ENCODE measurements at places on chromosomes 11 and 22. TPM values are rescaled to one million over a fixed set of nuclear protein-coding genes. Genes with fewer than 3 reads are reported as not detected.

GRCh38 chr22:29050457-29050856 is 11.2 kb downstream of the C22orf31 start:
- no peak for DNase-seq

DNA sequence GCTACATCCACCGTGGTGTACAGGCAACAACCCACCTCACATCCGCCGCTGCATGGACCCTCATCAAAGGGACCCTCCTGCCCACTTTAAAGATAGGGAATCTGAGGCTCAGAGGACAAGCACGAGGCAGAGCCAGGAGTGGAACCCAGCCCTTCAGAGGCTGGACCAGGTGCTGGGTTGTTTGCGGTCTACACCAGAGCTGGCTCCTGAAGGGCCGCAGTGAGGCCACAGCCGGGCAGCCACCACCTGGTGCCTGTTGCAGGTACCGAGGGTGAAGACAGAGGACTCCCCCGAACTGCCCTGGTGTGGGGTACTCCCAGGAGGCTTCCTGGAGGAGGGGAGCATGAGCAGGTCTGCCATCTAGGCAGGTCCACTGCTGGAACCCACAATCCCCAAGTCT is 78.8 kb downstream of the DHCR7 start:
- DNase-seq, result no peak

- no peak for DNase-seq
Measured at GRCh38 chr22:45090497-45090910, 73.2 kb upstream of the NUP50 start.

GRCh38 chr11:7021318-7021717 is 1.0 kb downstream of the NLRP14 start:
- no peak for DNase-seq

Gene SLC6A5
- not detected for polyA plus RNA-seq

GRCh38 chr11:57511741-57512430 is 3.6 kb downstream of the SLC43A1 start:
- no peak for DNase-seq

Gene TMEM45B
- polyA plus RNA-seq, result 0.66 TPM

Data from hindlimb muscle (tissue), 1 donor.